ENCODE measurements at places on chromosomes 3 and 15. TPM values are rescaled to one million over a fixed set of nuclear protein-coding genes. Genes with fewer than 3 reads are reported as not detected.

DNA sequence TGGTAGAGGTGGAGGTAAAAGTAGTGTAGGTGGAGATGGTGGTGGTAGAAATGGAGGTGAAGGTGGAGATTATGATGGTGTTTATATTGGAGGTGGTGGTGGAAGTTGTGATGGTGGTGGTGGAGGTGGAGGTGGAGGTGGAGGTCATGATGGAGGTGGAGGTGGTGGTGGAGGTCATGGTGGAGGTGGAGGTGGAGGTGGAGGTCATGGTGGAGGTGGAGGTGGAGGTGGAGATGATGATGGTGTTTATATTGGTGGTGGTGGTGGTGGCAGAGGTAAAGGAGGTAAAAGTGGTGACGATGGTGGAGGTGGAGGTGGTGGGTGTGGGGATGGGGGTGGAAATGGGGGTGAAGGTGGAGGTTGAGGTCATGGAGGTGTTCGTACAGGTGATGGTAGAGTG lies 107.8 kb downstream of the ASB7 start:
- H3K4me1 ChIP-seq: peaks cover 21% of the 10 kb centered on the region
- H3K27me3 ChIP-seq: no peaks in the 10 kb centered on the region
- no peak overlapping the region for H3K4me3 ChIP-seq
- no peak overlapping the region for H3K27ac ChIP-seq

DNA sequence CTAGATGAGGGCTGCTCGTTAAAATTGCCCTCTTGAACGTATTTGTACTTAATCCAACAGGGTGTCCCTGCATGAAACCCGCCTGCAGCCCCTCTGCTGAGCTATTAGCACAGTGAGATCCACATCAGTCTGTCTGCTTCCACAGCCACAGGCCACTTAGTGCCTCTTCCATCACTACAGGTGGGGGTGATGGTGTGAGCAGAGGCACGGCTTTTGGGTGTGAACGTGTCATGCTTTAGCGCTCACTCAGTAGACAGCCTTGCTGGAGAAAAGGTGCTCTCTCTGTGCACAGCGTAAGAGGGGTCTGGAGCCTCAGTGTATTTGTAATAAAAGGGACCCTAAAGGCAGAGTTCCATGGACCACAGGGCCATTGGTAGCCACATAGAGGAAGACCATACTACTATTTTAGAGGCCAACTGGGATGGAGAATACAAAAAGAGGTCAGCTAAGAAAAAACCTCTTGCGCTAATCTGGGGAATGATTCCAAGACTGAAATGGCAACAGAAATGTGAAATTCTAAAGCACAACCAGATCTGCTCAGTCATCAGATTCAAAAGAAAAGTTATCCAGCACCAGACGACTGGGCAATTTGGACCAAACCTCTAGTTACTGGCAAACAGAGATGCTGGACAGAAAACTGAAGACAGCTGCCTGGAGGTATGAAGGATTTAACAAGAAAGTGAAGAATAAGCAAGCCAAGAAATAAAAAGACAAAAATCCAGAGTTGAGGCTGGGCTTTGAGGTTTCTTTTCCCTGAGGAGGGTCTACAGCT lies 120.2 kb downstream of the ATP10A start:
- DNase-seq: peak; percentile 82
- no peaks in the 10 kb centered on the region for H3K27me3 ChIP-seq
- H3K4me1 ChIP-seq: peaks cover 44% of the 10 kb centered on the region
- peak overlapping the region; percentile 54 for H3K27ac ChIP-seq
- no peak overlapping the region for H3K4me3 ChIP-seq
- H3K36me3 ChIP-seq: no peaks in the 10 kb centered on the region

DNA sequence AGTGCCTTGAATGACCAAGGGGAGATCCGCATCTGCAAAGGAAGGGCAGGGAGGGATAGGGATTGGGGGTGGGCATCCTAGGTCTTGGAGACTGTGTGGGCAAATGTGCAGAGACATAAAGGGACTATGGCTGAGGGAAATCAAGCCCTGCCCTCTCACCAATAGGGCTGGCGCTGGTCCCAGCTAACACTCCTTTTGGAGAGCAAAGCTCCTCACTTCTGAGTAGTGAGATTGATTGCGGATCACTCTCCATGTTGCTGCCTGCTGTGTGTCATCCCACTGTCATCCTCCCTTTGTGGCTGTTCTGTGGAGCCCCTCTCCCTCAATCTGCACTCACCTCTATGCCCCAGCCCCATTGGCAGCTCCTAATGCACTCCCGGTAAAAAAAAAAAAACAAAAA lies 2.2 kb upstream of the CELSR3 start:
- H3K27me3 ChIP-seq: peaks cover 22% of the 10 kb centered on the region
- no peak for DNase-seq
- H3K36me3 ChIP-seq: no peaks in the 10 kb centered on the region
- H3K4me3 ChIP-seq: no peak overlapping the region
- H3K27ac ChIP-seq: peak overlapping the region; percentile 83
- H3K4me1 ChIP-seq: peaks cover 33% of the 10 kb centered on the region

CCDC13 gene
- total RNA-seq: 1.2 TPM

- H3K27me3 ChIP-seq: no peaks in the 10 kb centered on the region
- H3K4me1 ChIP-seq: peaks cover 17% of the 10 kb centered on the region
- no peaks in the 10 kb centered on the region for H3K36me3 ChIP-seq
- no peak overlapping the region for H3K4me3 ChIP-seq
- H3K27ac ChIP-seq: no peak overlapping the region
- no peak for DNase-seq
Observed at GRCh38 chr3:125679258-125679657, 84.0 kb upstream of the OSBPL11 start.

- H3K4me3 ChIP-seq: peak overlapping the region; percentile 78
- peaks cover 32% of the 10 kb centered on the region for H3K4me1 ChIP-seq
- DNase-seq: no peak
- peak overlapping the region; percentile 87 for H3K27ac ChIP-seq
- peaks cover 26% of the 10 kb centered on the region for H3K36me3 ChIP-seq
Observed at GRCh38 chr3:15601046-15601398, 347 bp downstream of the HACL1 start.

- H3K4me1 ChIP-seq: no peaks in the 10 kb centered on the region
- H3K36me3 ChIP-seq: no peaks in the 10 kb centered on the region
- H3K27me3 ChIP-seq: peaks cover 6% of the 10 kb centered on the region
- no peak overlapping the region for H3K27ac ChIP-seq
- no peak for DNase-seq
Observed at GRCh38 chr3:130088061-130088460, 6.4 kb downstream of the ALG1L2 start.

- H3K4me3 ChIP-seq: no peak overlapping the region
- no peaks in the 10 kb centered on the region for H3K36me3 ChIP-seq
- no peaks in the 10 kb centered on the region for H3K4me1 ChIP-seq
- H3K27me3 ChIP-seq: no peaks in the 10 kb centered on the region
- DNase-seq: no peak
Observed at GRCh38 chr3:184289426-184289938, 9.6 kb upstream of the PSMD2 start.

ZKSCAN7 gene
- 4.2 TPM for total RNA-seq

DNA sequence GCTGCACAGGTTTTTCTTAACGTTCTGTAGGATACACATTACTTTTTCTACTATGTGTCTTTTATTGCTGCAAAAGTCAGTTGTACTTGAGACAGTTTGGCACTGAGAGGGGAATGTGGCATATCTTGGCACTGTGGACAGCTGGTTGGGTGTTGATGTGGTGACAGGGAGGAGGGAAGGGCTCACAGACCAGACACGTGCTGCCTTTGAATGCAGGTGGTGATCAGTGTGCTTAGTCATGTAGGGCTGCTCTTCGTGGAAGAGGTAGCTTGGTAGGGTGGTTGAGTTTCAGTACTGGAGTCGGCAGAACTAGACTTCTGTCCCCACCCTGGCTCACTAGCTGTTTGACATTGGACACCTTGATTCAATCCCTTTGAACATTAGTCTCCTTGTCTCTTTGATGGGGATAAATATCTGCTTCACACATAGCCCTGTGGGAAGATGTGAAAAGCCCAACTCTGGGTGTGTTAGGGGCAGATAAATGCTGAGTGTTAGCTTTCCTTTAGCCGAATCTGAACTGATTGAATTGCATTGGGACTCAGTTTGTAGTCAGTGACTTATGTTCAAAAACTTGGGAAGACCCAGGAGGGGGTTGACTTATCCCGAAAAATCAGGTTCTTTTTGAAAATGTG lies 108.4 kb downstream of the PTPRG start:
- no peak for DNase-seq
- H3K4me3 ChIP-seq: no peak overlapping the region
- H3K4me1 ChIP-seq: peaks cover 13% of the 10 kb centered on the region

DNA sequence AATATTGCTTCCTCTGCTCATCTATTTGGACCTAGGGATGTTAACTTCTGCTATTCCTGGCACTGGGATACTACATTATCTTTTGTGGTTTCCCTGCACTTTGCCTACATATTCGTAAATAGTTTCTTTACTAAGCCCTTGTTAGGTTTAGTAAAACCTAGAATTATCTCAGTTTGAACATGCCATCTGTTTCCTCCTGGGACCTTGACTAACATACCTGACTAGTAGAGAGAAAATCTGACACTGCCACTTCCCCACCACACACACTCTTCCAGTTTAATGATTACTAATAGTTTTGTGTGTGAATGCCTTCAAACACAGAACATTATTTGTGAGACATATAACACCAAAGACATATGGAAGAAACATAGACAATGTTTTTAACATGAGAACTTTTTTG lies 28.2 kb upstream of the SOX2 start:
- no peak overlapping the region for H3K4me3 ChIP-seq
- no peaks in the 10 kb centered on the region for H3K36me3 ChIP-seq
- no peak overlapping the region for H3K27ac ChIP-seq
- DNase-seq: no peak

DNA sequence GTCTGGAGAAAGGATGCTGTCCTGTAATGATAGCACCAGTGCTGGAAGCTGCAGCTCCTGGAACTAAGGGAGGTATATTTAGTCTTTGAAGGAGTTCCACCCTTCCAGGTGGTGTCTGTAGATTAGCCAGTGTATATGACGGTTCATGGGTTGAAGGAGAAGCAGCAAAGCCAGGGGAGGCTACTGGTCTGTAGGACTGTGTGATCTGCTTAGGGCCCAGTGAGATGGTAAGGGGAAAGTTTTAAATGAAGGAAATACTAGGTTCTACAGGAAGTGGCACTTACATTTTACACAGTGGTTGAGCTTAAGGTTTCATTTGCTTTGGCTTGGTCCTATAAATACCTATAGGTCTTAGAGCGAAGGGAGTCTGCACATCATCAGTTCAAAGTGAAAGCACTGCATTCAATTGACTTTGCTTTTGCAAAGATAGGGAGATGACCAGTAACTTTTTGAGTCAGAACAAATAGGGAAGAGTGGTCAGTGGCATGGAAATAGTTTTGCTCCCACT lies 5.6 kb downstream of the SLC25A38 start:
- peaks cover 40% of the 10 kb centered on the region for H3K36me3 ChIP-seq
- peaks cover 13% of the 10 kb centered on the region for H3K4me1 ChIP-seq
- no peak overlapping the region for H3K27ac ChIP-seq
